ENCODE measurements at places on chromosomes 4 and X.
A peak's percentile ranks its signal among the peaks of the same experiment; 100 is the strongest.

DNA sequence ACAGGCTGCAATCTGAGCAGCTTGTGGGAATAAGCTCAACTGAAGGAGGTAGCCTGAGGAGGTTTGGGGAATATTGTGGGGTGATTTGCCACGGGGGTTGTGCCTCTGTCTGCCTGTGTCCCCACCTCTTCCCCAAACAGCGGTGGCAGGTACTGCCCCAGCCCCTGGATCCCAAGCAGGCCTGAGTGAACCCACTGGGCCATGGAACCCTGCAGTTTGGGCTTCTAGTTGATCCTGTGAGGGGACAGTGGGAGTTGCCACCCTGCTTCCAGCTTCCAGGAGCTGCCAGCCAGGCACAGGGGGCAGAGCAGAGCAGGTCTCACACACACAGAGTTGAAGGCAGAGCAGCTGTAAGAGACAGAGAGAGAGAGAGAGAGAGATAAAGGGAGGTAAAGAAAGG lies 97.4 kb downstream of the PJA1 start:
- ATAC-seq, result no peak

- peak; percentile 31 for ATAC-seq
These were observed 31.1 kb downstream of the GRID2 start for GRCh38 chr4:92334716-92335350.

DNA sequence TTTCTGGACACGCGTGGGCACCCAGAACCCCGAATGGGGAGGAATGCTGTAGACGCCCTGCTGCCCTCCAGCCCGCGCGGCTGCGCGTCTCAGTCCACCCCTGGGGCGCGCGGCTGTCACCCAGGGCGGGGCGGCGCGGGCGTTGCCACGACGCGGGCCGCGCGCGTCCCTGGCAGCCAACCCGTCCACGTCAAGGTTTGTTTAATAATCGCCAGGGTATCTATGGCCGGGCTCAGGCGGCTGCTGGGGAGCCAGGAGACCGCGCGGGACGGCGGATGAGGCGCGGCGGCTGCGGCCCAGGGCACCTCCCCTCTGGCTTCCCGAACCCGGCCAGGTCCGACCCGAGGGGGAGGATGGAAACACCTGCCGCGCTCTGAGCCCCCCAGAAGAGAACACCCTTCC lies at the start of gene SPATA18:
Gene SPATA18, plus strand, starts transcription at position 92 of the 402 bp plus-strand sequence. CDS start 401 bp downstream, outside the sequence.
- peak; percentile 57 for ATAC-seq

- peak; percentile 61 for ATAC-seq
These were observed 99.8 kb downstream of the ARHGAP10 start for GRCh38 chr4:147831551-147832171.

DNA sequence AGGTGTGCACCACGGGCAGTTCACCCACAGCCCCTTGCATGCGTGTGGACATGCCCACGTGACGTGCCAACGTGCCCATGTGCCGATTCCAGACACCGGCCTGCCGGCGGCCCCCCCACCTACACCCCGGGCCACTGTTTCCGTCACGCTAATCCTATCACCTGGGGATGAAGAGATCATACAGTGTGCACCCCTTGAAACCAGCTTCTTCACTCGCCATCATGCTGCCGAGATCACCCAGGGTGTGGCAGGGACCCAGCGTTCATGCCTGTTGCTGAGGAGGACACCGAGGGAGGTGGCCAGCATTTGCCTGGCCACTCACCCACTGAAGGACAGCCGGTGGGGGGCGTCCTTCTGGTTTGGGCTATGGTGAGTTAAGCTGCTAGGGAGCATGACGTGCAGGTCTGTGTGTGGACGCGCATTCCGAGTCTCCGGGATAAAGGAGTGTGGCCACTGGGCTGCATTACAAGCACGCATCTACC lies 14.1 kb downstream of the CTBP1 start:
- ATAC-seq, result no peak

DNA sequence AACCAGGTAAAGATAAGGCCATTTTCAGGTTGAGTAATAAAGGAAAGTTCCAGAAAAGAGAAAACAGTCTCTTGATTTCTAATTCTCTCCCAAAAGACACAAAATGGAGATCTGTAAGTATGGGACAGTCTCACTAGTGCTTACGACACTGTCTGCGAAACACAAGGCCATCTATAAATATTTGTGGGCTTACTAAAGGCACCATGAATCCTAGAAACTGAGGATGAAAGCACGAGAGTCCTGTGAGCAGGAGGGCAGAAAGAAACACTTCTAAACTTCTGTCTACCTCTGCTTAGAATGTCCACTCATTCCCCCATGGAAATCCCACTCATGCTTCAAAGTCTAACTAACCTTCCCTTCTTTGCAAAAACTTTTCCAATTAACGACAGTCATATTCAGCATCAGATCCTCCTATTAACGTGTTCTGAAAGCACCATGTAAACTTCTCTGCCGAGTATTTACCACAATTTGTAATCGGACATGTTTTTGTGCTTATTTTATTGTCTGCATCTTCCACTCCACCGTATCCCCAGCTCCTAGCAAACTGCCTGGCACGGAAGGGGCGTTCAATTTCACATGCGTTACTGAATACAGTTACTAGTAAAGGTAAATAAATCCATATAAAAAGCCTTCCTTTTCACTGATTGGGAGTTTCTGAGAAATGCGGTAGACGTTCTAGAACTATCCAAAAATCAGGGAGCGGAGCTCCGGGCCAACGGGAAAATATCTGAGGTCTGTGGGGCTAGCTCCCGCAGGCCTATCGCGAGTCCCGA lies 665 bp downstream of the PSMD10 start:
- ATAC-seq, result peak; percentile 5

GRCh38 chr4:104117776-104118175 lies 376.9 kb downstream of the CXXC4 start:
- no peak for ATAC-seq

DNA sequence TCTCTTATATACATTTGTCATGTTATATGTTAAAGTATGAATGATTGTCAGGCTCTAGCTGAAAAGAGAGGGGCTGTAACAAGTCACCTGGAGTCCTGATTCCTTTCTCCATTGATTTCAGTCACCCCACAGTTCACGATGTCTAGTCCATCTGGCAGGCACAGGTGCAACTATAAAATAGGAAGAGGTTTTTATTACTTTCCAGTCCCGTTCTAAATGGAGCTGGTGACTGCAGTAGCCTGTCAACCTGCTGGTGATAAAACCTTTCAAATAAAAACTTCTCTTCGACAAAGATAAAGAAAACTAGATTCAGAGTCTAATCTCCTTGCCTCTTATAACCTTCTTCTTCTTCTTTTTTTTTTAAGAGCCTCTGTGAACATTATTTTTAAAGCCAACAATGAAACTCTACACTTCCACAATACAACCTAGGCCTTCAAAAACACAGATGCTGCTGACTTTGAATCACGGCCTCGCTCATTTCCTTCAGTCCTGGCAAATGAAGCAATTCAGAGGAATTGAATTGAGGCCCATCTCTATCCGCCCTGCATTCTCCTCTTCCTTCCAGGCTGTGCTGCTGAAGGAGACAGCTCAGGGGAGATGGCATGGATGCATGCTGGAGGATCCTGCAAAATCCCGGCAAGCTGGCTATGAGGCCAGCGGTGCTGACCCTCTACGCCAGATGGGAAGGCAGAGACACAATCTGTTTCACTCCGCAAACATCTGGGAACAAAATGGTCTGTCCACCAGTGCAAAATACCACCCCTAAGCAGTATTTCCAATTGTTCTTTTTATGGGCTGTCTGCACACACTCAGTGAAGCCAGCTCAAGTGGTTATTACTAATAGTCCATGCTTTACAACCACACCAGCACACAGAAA lies 27.3 kb upstream of the CDKN2AIP start:
- no peak for ATAC-seq

GRCh38 chr4:8690216-8691150 lies 97.9 kb downstream of the CPZ start:
- no peak for ATAC-seq

DNA sequence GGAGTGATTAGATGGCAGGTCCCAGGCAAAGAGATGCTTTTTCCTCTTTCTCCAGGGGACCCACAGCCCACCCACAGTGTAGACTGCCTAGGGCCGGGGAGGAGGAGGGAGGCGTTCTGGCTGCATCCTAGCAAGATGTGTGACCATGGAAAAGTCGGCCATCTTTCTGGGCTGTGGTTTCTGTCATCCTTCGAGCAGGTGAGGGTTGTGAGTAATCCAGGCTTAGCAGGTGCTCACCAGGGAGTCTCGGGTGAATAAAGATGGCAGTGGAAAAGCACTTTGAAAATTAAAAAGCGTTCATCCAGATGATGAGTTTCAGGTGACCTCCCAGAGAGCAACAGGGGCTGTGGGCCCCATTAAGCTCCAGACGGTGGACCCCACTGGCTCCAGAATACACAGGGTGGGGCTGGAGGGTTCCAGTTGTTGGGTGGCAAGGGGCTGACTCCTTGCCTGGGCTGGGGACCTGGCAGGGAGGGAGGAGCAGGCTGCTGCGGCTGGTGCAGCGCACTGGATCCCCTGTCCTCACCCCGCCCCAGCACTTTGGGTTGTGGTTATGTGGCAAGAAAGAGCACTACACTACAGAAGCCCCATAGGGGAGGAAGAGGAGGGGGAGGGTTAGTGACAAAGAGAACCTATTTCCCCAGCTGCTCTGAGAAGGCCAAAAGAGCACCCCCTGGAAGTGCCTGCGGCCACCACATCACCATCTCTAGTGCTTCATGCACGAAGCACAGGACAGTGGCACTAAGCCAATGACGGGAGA lies 23.7 kb downstream of the ELF4 start:
- ATAC-seq, result no peak

DNA sequence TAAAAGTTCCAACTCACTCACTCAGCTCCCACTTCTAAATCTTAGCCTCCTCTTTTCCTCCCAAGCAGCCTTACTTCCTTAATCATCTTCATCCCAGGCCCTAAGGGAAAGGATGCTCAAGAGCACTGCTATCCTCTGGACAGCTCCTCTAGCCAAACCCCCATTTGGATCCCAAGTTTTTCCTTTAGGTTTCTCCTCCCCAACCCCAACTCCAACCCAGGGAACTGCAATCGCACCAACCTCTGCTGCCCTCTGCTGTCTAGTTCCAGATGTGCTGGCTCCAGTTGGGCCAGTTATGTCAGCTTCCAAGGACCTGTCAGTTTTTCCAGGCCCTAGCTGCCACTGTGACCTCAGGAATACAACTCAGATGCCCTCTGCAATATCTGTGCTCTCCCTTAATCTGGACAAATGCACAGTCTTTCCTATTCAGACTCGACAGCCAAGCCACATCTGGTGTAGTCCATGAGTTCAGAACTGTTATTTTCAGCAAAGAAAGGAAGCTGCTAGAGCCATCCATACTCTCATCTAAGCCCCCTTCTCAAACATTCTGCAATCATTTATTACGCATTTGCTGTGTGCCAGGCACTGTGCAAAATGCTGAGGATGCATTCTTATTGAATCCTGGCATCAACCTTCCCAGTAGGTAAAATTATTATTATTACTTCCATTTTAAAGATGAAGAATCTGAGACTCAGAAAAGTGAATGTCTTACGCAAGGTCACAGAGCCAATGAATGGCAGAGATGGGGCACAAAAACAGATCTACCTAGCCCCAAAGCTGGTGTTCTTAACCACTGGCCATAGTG lies 12.3 kb upstream of the XPNPEP2 start:
- peak; percentile 98 for ATAC-seq

DNA sequence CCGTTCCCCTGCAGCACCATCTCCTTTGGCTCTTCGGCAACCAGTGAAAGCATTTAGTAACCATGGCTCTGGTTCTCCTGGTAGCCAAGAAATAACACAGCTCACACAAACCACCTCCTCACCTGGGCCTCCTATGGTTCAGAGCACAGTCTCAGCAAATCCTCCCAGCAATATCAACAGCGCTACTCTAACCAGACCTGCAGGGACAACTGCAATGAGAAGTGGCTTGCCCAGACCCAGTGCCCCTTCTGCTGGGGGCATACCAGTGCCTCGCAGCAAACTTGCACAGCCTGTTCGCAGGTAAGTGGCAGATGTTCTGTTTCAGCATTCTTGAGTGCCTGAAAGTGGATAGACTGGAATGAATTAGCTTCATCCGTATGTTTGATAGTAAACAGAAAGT lies 63.0 kb upstream of the SLC10A4 start:
- ATAC-seq, result no peak

DNA sequence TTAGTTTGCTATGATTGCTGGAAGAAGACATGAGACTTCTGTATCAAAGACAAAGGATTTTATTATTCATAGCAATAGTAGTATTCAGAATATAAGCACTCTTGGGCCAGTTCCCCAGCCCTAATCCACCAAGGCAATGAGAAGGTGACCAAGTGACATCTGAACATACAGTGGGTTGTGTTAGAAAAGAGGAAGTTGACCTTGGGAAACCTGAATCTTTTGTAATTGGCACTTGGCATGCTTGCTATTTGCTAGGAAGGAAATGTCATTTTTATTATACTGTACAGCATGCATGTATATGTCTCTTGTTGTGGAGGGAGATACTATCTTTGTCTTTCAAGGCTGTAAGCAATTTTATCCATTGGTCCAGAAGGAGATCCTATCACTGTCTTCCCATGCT lies 216.1 kb upstream of the FAT1 start:
- ATAC-seq, result no peak

DNA sequence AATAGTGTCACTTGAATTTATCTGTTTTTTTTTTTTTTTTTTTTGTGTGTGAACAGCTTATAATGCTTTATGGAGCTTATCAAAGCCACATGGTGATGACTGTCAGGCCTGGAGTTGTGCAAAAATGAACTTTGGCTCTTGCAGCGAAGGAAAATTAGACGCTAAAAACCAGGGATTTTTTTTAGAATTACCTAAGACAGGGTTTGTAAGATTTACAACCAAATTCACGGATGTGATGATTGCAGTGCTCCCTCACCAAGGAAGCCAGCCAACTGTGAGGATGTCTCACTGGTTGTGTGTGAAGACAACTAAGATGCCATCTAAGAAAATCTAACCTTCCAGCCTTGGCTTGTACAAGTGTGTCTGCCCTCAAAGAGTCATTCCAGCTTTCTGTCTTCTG lies 127.1 kb upstream of the SLC4A4 start:
- ATAC-seq, result no peak

GRCh38 chr4:174604198-174604597 lies 81.9 kb upstream of the HPGD start:
- ATAC-seq, result no peak

GRCh38 chr4:48138936-48139335 lies 4.9 kb upstream of the TXK start:
- no peak for ATAC-seq

GRCh38 chr4:7195546-7196287 lies 3.4 kb downstream of the SORCS2 start:
- ATAC-seq, result no peak

DNA sequence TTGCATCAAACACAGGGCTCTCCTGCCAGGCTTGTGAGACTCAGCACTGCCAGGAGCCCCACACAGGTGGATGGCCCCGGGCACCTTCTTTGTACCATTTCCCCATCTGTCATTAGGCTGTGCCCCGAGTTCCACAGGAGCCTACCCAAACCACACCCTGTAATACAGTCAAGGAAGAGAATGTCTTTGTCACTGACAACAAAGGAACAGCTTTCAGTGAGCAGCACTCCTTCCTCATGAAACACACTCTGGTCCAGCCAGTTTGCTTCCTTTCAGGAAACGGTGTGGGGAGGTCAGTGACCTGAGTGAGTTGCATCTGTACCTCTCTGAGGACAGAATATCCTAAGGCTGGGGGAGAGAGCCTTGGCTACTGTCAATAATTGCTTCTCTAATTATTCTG lies 53.7 kb downstream of the LNX1 start:
- no peak for ATAC-seq

GRCh38 chr4:37873386-37873785 lies 17.5 kb upstream of the TBC1D1 start:
- no peak for ATAC-seq
